ENCODE measurements at places on chromosomes 5 and 9.
A peak's percentile ranks its signal among the peaks of the same experiment; 100 is the strongest.

DNA sequence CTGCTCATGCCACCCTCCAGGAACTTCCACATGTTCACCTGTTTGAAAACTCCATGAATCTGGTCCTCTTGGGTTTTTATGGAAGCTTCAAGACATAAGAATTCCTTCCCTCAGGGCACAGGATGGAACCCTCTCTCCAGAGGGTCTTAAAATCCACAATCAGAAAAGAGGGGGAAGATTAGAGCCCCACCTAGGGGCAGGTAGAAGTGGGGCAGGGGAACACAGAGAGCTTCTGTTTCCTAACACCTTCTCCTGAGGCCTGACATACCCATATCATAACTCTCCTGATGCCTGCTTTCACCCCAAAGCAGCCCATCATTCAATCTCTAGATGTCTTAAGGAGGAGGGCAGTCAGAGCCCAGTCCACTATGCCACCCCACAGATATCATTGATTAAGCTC is 1087.7 kb upstream of the ARRDC3 start:
- DNase-seq: no peak

GRCh38 chr9:35254237-35254636 is 92.4 kb downstream of the UNC13B start:
- DNase-seq: no peak

DNA sequence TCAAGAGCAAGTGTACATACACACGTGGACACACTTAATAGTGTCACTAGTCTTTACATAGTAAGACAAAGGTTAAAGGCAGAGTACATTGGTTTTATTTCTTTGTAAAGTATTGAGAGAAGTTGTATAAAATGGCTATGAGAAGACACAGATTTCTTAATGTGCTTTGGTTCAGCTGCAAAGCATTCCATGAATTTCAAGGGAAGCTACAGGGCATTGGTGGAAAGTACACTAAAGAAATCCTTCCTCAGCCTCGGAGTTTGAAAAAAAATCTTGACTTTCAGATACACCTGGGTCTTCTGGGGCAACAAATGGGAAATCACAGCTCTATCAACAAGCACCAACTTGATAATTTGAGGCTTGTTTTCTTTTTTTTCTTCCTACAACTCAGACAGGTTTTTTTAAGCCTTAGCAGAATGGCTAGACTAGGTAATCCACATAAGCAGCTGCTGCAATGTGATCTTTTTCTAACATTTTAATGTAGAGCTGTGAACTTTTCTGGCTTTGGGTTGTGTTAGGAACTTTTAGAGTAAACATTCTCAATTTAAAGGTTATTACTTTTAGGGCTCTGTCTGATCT is 140.4 kb upstream of the FST start:
- no peak for DNase-seq

GRCh38 chr9:37144762-37145161 is 24.4 kb downstream of the ZCCHC7 start:
- no peak for DNase-seq

GRCh38 chr5:108858959-108859358 is 111.3 kb downstream of the FER start:
- DNase-seq: no peak

DNA sequence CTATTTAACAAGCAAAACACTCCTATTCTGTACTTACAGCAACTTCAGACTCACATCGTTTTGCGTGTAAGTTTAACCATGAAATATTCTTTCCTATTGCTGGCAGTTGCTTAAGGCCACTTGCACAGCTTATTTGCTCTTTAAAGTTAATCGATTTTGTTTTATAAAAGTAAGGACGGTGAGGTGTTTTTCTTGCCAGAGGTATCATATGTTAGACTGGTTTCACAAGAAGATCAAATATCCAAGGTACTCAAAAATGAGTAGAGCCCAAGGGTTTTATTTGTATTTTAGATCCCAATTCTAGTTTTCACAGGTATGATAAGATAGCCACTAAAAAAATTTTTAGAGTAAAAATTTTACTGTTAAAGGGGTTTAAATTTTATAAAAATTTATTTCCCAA is 16.2 kb downstream of the CLINT1 start:
- no peak for DNase-seq

GRCh38 chr5:176647843-176648473 is 674 bp downstream of the TSPAN17 start:
- DNase-seq: peak; percentile 80

GRCh38 chr5:134554319-134555222 is 29.1 kb downstream of the JADE2 start:
- peak; percentile 55 for DNase-seq

DNA sequence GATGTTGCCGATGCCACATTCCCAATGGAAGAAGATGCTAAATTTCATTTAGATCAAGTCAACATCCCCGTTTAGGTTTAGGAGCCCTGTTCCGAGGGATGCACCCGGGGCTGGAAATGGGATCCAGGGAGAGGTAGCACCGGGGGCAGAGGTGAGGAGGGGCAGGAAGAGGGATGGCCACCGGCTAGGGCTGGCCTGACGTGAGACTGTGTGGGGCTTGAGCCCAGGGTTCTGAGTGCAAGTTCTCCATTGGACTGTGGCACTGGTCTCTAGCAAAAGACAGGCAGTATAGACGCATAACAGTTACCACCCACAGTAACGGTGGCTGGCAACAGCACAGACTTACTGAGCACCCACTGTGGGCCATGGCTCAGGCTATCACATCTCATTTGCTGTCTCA is 209.0 kb upstream of the MVB12B start:
- DNase-seq: no peak

DNA sequence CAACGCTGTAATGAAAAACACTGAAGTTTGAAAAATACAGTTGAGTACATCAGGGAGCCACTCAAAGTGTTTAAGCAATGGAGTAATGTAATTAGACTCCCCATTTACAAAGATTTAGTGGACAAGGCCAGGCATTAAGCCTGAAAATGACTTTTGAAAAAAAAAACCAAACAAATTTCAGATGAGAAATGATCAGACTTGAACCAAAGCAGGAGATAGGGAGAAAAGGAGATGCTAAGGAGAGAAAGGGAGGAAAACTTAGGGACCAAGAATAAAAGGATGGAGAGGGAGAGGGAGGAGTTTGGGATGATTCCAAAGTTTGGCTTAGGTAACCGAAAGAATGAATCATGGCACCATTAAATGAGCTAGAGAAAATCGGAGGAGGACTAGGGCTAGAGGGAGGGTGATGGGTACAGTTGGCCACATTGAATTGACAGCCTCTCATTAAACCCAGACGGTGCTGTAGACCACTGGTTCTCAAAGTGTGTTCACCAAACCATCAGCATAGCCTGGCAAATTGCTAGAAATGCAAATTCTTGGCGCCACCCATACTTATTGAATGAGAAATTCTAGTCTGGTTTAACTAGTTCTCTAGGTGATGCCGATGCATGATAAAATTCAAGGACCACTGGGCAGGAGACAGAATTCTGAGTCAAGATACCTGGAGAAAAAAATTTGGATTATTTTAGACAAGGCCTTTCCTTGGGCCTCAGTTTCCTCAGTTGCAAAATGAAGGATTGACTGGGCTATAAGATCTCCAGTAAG is 6.2 kb upstream of the CPEB4 start:
- DNase-seq: no peak

GRCh38 chr5:10420932-10421331 is 20.7 kb upstream of the ROPN1L start:
- no peak for DNase-seq

- DNase-seq: no peak
These were observed 36.2 kb upstream of the CKS2 start for GRCh38 chr9:89274838-89275237.

- no peak for DNase-seq
These were observed 5.6 kb upstream of the HNRNPAB start for GRCh38 chr5:178198706-178199105.

- DNase-seq: no peak
These were observed 72.3 kb downstream of the IQGAP2 start for GRCh38 chr5:76475385-76475784.

DNA sequence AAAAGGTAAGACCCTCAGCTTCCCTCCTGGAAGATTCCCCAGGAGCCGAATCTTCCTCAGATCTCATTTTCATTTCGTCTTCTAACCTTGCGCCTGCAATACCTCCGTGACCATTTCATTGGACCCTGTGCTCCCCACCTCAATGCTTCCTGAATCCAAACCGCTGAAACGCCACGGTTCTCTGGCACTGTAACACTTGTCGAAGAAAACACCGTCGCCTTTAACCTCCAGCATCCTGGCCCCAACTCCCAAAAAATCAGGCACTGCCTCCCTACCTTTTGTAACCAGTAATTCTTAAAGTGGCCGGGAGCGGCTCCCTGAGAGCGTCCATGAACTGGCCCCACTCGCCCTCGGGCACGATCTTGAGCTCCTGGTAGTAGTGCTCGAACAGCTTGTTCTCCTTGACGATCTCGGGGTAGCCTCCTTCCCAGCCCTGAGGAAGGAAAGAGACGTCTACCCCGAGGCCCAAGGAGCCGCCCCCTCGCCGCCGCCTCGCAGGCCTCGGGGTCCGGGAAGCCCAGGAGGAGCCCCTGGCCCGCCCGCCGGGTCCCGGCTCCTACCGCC is 438 bp downstream of the NSUN2 start:
- DNase-seq: no peak

- no peak for DNase-seq
These were observed 8.8 kb downstream of the FAM200C start for GRCh38 chr5:160390787-160391696.

GRCh38 chr5:75200776-75201175 is 35.9 kb downstream of the ANKRD31 start:
- no peak for DNase-seq

DNA sequence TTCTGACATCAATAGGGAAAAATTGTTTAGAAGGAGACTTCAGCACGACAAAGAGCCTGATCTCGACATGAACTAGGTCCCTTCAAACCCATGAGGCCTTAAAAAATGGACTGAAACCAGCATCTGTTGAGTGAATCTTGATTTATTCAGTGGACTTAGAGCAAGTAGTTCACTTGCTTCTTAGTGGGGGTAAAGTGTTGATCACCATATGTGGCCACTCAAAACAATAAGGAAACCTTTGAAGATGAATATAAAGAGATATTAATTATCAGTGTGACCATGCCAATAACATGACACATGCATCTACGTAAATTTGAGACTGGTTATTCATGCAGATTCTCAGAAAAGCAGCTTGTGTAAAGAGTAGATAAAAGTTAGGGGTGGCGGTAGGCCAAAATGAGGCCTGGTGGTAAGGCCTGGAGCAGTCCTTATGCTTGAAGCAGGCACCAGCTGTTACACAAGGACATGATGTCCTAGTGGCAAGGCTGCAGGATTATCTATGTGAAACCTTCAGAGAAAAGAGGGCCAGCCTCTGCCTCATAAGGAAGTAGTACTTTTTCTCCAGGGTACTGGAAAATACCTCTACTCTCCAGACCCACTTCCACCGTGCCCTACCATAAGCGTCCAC is 61.3 kb downstream of the S1PR3 start:
- DNase-seq: no peak

DNA sequence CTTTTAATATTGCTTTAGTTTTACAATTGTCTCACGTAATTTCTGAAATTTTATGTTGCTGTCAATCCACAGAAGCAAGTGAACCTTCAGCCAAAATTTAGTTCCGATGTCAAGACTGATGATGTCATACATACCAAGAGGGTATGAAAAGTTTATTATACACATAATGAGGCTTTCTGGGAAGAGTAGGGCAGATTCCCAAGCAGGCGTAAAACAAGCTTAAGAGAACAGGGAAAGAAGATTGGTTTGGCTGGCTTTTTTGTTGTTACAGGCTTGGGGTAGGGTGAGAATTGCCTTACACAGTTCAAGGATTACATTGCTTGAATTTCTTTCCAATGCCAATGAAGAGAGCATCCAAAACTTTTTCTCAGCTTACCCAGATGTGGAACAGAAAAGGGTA is 1962.9 kb upstream of the CDH6 start:
- no peak for DNase-seq

DNA sequence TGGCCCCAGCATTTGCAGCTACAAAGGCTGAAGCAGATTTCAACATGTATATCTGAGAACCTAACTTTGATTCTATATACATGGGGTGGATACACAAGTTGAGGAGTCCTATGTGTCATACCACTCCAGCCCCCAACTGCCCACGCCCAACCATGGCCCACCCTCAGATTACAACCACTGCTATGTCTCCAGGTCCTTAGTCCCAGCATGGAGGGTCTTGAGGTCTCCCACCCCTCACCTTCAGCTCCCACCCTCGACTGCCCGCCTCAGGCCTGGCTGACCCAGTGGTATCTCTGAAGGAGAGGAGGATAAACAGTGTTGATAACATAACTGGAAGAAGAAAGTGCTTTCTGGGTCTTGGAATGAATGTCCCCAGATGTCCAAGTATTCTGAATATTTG is 8.2 kb downstream of the SOWAHA start:
- DNase-seq: no peak

DNA sequence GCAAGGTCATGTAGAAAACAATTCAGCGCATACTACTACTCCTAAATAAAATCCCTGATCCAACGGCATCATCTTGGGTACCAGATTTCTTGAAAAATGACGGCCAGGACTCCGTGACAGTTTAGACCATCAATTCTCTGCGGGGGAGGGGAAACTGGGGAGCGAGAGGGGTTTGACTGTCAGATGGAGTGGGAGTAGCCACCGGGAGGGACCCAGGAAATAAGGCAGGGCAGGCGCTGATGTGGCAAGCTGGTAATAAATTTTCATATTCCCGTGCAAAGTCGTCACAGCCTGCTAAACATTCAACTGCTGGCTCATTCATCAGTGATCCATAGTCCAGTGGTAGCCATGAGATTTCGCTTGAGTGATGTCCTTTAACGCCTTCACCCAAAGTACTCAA is 457 bp upstream of the CDH18 start:
- DNase-seq: no peak

DNA sequence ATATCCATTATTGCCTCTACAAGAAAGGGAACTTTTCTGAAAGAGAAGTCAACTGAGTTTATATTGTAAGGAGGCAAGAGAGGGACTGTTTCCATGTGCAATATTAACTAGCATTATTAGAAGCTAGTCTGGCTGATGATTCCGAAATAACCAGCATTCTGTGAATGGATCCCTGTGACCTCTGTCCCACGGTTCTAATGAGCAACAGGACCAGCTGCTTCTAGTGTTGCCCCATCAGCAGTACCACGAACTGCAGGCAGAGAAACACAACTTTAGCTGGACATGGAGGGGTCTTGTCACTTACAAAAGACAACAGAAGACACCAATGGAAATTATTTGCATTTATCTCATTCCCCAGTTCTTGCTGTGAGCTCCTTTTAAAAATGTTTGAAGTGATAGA is 95.4 kb downstream of the MUSK start:
- no peak for DNase-seq

GRCh38 chr5:121681229-121681855 is 170.3 kb upstream of the FTMT start:
- DNase-seq: no peak

All from Calu3 (cell line).